ENCODE measurements at places on chromosomes 5 and 9.

GRCh38 chr9:130662099-130662969, 2.1 kb upstream of the PRDM12 start:
- no peak for DNase-seq

- DNase-seq = no peak
Measured at GRCh38 chr9:7097785-7098752, 340.3 kb downstream of the KDM4C start.

GRCh38 chr5:73911761-73912393, 285.9 kb downstream of the ARHGEF28 start:
- DNase-seq = no peak

DNA sequence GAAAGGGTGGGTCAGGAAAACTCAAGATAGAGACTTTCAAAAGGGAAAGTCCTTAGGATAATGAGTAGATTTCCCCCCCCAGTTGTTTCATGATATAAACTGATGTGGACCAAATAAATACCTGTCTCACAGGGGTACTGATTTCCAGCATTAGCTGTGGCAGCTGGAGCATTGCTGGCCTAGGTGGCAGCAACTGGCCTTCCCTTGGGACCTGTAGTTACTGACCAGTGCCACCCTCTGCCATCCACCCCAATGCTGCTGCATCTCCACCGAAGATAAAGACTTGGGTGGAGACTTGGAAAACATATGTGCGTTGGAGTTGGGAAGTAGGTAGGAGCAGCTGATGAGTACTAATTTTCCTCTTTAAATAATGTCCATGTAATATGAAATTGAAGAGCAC, 71.8 kb downstream of the SYK start:
- DNase-seq = no peak

- DNase-seq = no peak
Measured at GRCh38 chr5:139684350-139684880, 36.3 kb downstream of the CXXC5 start.

DNA sequence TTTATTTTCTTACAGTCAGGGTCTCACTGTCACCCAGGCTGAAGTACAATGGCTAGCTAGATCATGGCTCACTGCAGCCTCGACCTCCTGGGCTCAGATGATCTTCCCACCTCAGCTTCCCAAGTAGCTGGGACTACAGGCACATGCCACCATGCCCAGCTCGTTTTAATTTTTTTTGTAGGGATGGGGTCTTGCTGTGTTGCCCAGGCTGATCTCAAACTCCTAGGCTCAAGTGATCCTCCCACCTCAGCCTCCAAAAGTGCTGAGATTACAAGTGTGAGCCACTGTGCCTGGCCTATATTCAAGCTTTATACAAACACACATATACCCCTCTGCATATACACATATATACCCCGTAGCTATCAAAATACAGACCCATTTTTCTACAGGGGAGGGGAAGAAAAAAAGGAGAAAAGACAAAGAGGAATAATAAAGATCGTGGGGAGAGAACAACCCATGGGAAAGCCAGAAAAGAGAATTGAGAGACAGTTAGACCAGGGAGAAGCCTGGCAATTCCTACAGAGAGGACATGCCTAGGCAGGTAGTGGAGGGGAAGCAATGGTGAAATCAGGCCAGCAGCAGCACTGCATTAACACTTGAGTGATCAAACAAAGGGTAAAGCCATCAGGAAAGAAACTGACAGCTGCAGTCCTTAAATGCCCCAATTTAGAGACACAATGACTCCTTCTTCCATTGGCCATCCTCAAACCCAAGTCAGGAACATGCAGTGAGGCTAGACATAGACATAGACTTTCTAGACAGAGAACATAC, 102.7 kb downstream of the EFNA5 start:
- peak; percentile 48 for DNase-seq
